NCI-H2171 treated with DMSO at 0.1 percent for 48 hours (cell line): ENCODE measurements at places on chromosomes 6 and 20.

- DNase-seq: no peak
These were observed 75.7 kb downstream of the BMP7 start for GRCh38 chr20:57190536-57191264.

DNA sequence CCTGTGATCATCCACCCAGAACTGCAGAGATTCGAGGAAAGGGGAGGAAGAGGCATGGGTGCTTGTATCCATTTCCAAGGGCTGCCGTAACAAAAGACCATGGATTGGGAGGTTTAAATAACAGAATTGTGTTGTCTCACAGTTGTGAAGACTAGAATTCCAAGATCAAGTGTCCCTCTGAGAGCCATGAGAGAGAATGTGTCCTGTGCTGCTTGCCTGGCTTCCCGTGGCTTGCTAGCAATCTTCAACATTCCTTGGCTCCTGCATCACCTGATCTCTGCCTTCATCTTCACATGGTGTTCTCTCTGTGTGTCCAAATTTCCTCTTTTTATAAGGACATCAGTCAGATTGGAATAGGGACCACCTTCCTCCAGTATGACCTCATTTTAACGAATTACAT, 69.8 kb downstream of the CDC40 start:
- no peak for DNase-seq

- no peak for DNase-seq
These were observed 56.2 kb downstream of the SLC22A2 start for GRCh38 chr6:160202411-160202810.

GRCh38 chr20:41958391-41958790, 340.2 kb upstream of the CHD6 start:
- DNase-seq: no peak

GRCh38 chr6:12760226-12760625, 43.7 kb downstream of the PHACTR1 start:
- DNase-seq: no peak

GRCh38 chr6:15378272-15378671, 132.4 kb downstream of the JARID2 start:
- no peak for DNase-seq

- peak; percentile 51 for DNase-seq
These were observed 7.8 kb downstream of the HRH3 start for GRCh38 chr20:62212299-62212698.

DNA sequence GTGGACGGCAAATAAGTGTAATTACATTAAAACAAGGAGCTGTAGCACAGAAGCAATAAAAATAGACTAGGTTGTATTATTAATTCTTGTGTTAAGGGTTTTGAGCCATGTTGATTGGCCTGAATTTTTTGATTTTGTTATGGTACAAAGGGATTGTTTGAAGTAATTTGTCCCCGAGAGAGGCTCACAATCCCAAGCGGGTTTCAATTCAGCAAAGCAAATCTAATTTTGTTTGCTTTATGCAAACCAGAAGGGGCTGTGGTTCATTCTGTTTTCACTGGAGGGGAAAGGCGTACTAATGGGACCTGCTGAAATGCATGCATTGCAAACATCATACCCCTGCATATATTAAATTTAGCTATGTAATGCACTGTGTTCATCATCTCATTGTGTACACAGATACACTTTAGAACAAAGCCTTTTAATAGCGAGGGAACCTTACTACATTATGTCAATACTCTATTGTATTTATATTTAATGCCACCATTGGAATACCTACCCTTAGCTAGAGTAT, 379.5 kb upstream of the POU3F2 start:
- no peak for DNase-seq
